ENCODE measurements at places on chromosomes 1 and 21.

DNA sequence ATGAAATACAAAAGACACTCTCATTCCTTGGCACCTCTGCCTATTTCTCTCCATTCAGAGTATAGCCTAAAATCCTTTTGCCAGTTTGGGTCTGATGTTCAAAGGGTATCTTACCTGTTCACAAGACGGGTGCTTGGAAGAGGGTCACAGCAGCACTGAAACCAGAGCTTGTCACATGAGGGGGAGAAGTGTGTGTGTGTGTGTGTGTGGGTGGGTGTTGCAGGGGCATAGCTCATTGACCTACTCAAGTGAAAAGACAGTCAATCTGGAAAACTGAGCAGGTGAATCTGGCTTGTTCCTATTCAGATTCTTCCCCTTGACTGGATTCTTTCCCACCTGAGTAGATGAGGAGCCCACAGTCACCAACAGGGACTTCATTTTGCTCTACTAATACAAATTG is 63.9 kb downstream of the KCTD3 start:
- no peak for DNase-seq

DNA sequence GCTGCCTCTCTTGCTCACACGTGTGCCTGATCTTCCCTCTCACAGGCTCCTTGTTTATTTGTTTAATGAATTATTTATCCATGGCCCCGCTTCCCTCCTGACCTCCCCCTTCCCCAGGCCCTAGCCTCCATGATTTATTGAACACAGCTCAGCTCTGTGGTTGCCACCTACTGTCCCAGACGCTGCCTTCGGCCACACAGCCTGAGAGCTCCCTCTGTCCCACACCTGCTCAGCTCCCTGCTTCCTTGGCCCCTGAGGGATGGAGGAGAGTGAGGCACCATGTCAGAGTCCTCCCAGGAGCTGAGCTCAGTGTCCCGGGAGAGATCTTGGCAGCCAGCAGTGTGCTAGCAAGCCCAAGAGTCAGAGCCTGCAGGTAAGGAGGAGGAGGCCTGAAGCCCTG is 3.1 kb upstream of the EFNA3 start:
- no peak for DNase-seq

GRCh38 chr1:82697965-82698364 is 897.2 kb downstream of the ADGRL2 start:
- DNase-seq, result no peak

DNA sequence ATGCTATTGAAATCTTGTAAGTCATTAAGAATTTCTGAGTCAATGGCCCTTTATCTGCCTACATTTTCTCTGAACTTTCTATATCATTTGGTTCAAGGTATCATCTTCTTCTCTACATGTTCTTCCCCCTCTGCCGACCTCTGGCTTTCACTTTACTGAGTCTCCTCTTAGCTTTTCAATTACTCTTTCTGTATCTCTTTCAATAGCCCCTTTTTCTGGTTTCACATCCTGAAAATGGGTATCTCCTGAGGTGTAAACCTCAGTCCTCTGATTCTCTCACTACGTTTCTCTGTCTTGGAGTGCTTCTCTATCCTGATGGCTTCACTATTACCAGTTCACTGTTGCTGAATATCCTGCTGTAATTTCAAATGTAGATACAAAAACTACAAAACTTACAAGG is 98.9 kb downstream of the LYST start:
- no peak for DNase-seq

DNA sequence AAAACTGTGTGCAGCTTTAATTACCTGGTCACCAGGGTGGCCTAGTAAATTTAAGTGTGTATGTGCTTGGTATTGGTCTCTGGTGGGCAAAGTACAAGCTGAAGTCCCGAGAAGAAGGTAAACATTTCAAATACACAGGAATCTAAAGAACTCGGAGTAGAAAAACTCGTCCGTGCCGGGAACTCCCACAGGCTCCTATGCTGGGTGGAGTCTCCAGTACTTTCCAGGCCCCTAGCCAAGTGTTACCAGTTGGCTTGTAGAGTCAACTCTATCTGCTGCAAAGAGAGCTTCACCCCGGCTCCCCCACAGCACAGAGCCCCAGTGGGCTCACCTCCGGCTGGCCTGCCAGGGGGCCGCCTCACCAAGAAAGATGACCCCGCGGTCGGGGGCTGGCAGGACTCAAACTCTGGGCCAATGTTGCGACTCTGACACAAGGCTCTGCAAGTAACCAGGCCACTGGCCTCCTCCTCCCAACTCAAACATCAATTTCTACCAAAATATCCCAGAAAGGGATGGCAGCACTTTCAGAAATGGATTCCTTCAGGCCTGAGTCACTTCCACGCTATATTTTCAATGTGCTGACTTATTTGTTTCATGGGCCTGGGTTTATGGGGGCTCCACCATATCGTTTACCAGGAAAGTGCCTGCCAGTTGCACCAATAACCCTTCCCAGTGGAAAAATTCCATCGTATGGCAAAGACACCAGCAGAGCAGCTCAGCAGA is 73.9 kb downstream of the SLC66A1 start:
- no peak for DNase-seq

- no peak for DNase-seq
Observed at GRCh38 chr1:156726549-156727226, 1.6 kb upstream of the METTL25B start.

DNA sequence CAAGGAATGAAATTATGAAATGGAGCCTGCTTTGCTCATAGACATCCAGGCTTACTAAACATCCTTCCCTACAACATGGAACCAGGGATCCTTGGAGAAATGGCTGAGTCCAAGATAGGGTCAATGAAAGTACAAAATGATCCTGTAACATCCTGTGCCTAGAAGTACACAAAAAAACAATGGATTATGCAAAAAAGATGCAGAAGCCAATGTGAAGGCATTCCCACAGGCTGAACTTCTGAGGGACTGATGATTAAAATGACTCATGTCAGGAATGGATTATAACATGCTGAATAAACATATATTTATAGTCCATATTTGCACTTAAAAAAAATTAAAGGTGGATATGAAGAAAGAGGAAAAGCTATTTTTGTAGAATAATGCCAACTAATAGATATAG is 10.4 kb upstream of the HOOK1 start:
- DNase-seq, result no peak

DNA sequence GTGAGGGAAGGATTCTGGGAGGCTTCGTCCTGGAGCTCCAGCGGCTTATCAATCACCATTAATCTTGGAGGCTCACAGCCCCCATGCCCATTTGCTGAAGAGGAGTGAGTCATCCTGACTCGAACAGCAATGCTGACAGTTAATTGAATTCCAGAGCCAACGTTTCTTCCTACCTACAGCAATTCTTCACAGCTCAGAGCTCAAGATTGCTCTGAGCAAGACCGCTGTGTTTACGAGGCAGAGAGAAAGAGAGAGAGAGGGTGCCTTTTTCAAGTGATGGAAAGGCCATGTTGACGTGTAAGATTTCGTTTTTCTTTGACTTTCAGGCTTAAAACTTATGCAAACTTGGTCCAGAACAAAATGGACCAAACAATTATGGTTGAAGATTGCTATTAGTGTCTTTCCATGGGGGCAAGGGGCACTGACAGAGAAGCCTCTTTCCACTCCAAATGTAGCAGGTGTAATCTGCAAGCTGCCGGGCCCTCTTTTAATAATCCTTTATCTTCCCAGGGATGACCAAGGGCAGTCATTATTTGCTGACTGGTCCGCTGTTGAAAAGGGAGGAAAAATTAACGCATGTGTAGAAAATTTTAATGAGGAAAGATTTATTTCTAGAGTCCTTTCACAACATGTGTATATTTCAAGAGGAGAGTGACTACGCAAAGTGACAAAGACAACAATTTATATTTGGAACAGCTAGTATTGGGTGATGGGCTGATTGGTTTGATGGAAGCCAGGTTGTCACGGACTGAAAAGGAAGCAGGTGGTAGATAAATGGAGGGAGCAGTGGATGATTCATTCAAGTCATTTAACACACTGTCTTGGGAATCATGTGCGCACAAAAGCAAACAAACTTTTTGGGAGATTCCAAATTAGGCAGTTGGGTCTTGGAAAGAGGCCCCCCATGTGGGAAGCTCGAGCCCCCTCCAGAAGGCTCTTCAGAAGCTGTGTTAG is 136.1 kb upstream of the IRF2BP2 start:
- peak; percentile 85 for DNase-seq

GRCh38 chr1:230077436-230078213 is 10.6 kb downstream of the GALNT2 start:
- DNase-seq, result no peak

DNA sequence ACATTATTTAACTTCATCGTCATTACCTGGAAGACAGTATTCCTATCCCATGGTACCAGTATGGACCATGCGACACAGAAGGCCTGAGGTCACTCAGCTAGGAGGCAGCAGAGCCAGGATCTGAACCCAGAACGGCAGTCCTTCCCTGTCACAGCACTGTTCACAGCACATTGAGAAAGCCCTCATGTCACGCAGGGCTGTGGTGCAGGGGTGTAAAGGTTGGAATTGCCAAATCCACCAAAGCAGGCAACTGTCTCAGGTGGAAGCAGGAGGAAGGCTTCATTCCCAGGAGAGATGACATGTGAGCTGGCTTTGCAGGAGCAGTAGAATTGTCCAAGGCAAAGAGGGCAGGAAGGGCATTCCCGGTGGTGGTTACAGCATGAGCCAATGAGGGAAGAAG is 9.9 kb upstream of the TTC22 start:
- no peak for DNase-seq

GRCh38 chr21:46171996-46172862 is 12.0 kb downstream of the SPATC1L start:
- no peak for DNase-seq

DNA sequence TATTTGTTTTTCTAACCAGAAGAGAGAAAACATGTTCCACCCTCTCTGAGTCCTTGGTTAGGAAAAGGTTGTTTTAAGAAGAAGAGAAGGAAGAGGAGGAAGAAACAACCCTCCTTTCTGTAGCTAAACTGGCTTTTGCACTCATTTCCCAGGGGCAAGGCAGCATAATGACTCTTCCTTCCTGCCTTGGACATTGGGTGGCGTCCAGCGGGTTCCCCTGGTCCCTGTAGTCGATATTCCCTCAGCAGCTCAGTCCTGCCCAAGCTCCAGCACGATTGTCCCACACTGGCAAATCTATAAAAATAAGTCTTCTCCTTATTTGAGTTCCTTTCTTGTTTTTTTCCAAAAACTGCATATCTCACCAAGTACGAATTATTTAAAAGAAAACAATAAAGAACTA is 81.2 kb downstream of the TEX35 start:
- no peak for DNase-seq

DNA sequence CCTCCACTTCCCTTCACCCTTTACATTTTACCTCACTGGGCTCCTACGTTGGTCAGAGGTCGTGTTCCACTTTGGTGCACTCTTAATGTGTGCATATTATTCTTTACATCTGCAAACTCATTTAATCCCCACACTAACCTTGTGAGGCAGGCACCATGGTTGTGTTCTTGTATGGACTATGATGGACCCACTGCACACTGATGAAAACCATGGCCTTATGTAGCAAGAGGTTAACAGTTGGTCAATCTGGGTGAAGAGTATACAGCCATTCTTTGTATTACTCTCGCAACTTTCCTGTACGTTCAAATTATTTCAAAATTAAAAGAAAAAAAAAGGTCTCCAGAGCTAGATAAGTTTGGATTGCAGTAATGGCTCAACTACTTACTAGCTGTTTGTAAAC is 78.5 kb downstream of the RUNX1 start:
- no peak for DNase-seq
